ENCODE measurements at places on chromosomes 6 and 20. TPM values are rescaled to one million over a fixed set of nuclear protein-coding genes. Genes with fewer than 3 reads are reported as not detected.

Gene KCNG1
- total RNA-seq, result 6.2 TPM

GRCh38 chr6:109103942-109104341 lies 8.6 kb downstream of the CEP57L1 start:
- DNase-seq, result no peak

Gene HEY2
- total RNA-seq, result not detected

- no peak for DNase-seq
Observed at GRCh38 chr6:158865769-158866168, 46.6 kb upstream of the EZR start.

DNA sequence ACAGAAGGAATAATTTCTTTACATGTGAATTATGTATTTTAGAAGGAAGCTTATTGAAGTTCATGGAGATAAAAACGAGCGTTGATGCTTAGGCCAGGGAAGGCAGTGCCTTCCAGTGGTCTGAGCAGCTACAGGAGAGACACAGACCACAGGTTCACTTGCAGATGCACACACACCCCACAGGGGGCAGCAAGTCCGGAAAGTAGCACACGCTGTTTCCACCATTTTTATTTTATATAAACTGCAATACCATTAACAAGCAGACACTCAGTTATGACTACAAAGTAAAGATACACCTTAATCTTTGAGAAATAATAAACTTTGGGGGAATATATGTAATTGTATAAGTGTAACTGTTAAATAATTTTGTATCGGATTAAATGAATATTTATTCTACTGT lies 13.5 kb upstream of the DACT2 start:
- DNase-seq, result no peak

Gene BMP7
- total RNA-seq, result 7.8 TPM

- DNase-seq, result no peak
Observed at GRCh38 chr20:57388953-57389694, 2.1 kb upstream of the RBM38 start.

GRCh38 chr6:34455831-34456230 lies 10.0 kb upstream of the PACSIN1 start:
- no peak for DNase-seq

DNA sequence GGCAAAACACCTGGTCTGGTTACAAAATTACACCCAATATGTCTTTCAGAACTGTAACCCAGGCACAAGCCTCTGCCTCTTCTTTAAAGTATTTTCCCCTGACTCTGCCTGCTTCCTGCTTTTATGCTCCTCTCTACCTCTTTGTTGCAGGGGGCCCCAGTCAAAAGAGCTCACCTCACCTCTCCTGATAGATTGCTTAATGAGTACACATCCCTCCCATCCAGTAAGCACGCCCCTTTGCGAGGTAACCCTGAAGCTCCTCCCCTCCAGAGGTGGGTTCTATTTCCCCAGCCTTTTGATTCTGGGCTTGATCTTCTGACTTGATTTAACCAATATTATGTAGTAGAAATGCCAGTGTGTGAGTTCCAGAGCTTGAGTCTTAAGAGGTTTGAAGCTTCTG lies 56.6 kb upstream of the EYA2 start:
- no peak for DNase-seq

DNA sequence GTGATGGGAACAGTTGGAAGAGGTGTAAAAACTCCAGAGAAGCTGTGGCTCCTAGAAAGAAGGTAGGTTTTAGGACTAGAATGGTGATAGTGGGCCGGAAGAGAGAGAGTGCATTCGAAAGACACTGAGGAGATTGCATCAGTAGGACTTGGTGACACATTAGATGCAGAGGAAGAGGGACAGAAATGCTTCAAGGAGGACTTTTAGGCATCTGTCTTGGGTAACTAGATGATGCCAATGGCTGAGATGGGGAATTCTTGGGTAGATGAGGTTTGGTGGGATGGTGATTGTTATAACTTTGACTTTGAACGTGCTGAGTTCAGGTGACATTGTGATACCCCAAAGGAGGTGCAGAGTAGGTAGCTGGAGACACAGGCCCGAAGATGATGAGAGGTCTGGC lies 196.5 kb downstream of the GMPR start:
- no peak for DNase-seq

GRCh38 chr6:124978451-124979293 lies 16.4 kb downstream of the RNF217 start:
- DNase-seq, result no peak

- DNase-seq, result no peak
Observed at GRCh38 chr6:168206186-168206585, 113.4 kb downstream of the DACT2 start.

GRCh38 chr6:143179096-143179495 lies 118.4 kb downstream of the AIG1 start:
- no peak for DNase-seq

- peak; percentile 75 for DNase-seq
Observed at GRCh38 chr6:14799928-14800327, 445.9 kb upstream of the JARID2 start.

Gene SLC24A3
- not detected for total RNA-seq

DNA sequence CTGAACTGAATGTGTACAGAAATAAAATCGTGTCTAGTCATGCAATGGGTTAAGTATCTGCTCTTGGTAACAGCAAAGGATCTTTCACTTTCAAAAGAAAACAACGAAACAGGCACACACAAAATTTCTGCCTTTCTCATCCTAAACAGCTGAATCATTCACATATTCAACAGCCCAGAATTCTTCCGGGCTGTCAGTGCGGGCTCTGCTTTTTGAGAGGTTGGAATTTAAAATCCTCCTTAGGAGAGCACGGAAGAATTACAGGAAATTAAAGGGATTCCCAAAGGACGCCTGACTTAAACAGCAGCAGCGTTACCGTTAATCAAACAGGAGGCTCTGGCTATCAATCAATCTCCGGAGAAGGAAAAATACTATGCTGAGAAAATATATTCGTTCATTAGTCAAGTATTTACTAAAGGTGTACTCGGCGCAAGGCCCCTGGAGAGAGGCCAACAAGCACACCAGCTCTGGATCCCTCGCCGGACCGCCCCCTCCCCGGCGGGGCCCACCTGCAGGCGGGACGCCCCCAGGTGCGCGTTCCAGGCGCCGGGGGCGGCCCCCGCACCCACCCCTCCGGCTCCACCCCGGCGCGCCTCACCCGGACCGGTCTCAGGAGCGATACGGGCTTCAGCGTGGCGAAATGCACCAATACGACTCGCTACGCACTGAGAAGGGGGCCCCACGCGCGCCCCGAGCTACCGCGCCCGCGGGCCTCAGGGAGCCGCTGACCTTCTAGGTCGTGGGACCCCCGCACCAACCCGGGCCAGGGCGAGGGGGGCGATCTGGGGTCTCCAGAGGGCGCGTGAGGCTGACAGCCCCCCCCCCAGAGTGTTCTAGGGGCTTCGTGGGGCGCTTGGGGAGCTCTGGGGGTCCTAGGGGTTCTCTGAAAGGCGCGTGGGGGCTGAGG lies 1.0 kb downstream of the NAPB start:
- peak; percentile 33 for DNase-seq

- no peak for DNase-seq
Observed at GRCh38 chr20:23308908-23309307, 41.7 kb upstream of the NXT1 start.

Gene SLA2
- not detected for total RNA-seq

DNA sequence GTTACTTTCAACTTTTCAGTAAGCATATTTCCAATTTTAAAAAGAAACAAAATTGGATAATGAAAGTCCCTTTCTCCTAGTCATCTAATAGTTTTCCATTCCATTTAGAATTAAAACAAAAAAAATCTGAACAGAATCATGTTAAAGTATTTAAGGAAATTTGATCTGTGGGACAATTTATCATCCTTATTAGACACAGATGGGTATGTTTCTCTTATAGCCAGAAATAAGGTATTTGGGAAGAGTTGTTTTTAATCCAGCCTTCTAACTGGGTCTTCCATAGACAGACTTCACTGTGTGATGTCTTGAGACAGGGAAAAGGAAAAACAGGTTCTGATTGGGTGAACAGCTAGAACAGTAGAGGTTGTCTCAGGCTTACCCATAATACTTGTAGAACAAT lies 39.5 kb upstream of the STXBP5 start:
- no peak for DNase-seq

DNA sequence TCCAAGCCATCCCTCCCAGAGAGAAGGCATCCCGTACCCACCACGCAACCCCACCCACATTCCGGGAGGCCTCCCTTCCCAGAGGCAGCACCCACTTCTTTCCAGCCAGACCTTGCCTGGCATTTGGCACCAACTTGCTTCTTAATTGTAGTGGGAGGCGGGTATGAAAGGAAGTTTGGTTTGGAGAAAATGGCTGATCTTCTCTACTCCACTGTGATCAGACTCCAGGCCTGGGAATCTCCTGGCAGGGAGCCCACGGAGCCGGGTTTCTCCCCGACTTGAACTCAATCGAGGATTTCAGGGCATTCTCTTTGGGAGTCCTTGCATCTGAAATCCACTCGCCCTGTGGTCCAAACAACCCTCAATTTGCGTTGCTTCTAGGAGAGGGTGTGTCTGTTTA lies 107.1 kb downstream of the ZDHHC14 start:
- no peak for DNase-seq

- no peak for DNase-seq
Observed at GRCh38 chr6:15274692-15275387, 29.0 kb downstream of the JARID2 start.

Gene POPDC3
- 45.7 TPM for total RNA-seq

DNA sequence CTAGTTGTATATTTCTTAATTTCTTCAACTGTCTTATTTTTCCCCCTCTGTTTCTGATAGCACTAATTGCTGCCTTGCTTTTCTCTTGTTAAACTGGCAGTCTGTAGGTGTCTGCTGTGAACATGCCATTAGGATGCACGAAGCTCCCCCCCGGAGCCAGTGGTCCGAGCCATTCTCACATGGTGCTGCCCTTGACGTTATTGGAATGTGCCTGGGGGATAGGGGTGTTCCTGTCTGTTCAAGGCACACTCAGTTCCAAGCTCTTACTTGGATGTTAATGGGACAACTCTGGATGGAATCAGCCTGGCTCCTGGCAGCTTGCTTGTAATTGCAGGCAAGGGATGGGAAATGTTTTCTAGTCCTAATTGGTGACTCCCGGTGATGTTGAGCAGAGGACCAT lies 68.4 kb downstream of the RREB1 start:
- no peak for DNase-seq

DNA sequence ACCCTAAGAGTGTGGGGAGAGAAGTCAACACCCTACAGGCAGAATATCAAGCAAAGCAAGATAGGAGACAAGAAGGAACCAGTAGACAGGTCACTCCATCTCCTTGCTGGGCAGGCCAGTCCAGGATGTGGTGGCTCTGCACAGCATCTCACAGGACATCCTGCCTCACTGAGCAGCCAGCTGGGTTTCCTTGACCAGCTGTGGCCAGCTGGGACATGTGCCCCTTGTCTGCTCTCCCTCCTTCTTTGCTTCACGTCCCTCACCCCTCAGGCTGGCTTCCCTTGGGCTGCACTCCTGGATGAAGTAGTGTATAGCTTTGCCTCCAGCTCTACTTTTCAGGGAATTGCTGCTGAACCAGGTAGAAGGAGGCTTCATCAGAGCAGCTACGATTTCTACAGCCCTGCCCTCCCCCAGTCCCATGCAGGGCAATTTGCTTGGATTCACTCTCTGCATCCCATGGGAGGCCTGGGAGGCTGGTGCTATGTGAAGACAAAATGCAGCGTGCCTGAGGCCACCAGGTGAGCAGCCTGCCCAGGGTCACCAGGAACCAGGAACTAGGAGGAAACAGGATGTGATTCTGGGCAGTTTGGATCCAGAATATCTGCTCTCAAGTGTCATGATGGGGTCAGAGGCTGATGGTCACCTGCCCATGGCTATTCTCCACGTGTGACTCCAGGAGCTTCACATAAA lies 110.0 kb upstream of the PMEPA1 start:
- no peak for DNase-seq

DNA sequence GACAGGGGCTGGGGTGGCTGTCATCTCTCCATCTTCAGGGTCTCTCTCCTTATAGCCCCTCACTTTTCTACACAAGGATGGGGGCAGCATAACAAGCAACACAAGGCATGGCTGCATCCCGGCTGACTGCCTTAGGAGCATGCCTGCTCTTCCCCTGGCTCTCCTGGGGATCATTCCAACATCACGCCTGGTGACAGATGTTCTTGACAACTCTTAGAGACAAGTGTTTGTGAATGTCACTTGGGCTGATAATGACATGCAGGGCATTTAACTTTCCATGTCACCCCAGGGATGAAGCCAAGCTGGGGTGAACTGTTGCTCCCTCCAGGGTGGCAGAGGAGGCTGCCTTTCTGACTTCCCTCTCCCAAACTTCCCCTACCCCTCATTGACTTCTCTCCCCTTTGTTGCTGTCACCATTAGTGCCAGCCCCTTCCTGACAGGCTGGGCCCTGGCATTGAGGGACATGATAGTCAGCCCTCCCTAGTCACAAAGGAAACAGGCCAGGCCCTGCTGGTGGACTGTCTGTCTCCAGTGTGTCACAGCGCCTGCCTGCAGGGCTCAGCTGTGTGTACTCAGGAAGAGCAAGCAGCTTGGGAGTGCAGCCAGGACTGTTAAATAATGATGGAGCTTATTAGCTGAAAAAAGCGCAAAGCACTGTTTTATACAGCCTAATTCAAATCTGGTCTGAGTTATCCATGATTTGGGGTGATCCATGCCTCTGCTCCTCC lies 161.8 kb downstream of the LRFN2 start:
- DNase-seq, result no peak

Gene TBCC
- 50.0 TPM for total RNA-seq

GRCh38 chr6:144379356-144379755 lies 94.2 kb downstream of the UTRN start:
- DNase-seq, result no peak

Gene SLC32A1
- not detected for total RNA-seq

DNA sequence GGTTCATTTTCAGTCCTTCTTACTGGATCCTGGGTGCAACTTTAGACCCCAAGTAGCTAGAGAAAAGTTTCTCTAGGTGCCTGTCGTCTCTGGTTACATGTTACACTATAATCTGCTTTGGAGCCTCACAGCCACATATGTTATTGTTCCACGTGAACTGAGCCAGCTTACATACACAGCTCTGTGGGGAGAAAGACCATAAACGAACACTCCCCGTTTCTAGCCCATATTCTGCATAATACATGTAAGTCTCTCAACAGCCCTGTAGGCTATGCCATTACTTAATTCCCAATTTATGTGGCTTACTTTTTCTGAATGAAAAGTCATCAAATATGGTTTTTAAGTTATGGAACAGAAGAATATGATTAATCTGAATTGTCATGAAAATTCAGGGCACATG lies 233.8 kb downstream of the BCKDHB start:
- DNase-seq, result no peak

Gene NKX2-4
- not detected for total RNA-seq

- no peak for DNase-seq
Observed at GRCh38 chr20:32167552-32167951, 40.0 kb downstream of the PLAGL2 start.

- no peak for DNase-seq
Observed at GRCh38 chr20:58432186-58432954, 43.3 kb downstream of the VAPB start.

- no peak for DNase-seq
Observed at GRCh38 chr20:10174400-10174799, 44.2 kb upstream of the SNAP25 start.

DNA sequence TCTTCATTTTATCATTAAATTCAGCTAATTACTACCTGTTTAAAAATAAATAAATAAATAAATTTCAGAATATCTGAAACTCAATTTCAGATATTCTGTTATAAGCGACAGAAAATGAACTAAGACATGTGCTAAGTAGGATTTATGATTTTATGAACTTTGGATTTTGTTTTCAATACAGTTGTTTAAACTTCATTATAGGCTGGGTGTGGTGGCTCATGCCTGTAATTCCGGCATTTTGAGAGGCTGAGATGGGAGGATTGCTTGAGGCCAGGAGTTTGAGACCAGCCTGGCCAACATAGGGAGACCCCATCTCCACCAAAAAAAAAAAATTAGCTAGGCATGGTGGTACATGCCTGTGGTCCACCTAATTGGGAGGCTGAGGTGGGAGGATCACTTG lies 36.0 kb downstream of the AFG1L start:
- DNase-seq, result no peak

- DNase-seq, result no peak
Observed at GRCh38 chr20:63032861-63033793, 26.4 kb upstream of the BHLHE23 start.

Data from A172 (cell line).